Fibroblast of skin of back (primary cell): ENCODE measurements at places on chromosomes 6 and 20.

DNA sequence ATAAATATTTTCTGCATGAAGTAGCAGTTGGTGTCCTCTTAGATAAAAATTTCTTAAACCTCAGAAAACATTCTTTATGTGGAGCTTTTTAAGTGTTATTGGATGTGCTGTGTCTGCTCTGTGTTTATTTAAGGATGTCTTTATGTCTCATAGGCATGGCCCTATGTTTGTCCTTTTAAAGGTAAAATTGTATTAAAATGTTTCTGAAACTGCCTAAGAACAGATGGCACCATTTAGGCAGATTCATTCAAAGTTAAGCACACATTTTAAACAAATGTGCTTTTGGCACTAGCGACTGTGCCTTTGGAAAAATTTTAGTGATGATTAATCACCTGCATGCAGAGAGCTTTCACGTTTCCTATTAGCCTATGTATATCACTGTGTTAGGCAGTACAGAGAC is 125.2 kb downstream of the KIF6 start:
- peak; percentile 92 for DNase-seq

DNA sequence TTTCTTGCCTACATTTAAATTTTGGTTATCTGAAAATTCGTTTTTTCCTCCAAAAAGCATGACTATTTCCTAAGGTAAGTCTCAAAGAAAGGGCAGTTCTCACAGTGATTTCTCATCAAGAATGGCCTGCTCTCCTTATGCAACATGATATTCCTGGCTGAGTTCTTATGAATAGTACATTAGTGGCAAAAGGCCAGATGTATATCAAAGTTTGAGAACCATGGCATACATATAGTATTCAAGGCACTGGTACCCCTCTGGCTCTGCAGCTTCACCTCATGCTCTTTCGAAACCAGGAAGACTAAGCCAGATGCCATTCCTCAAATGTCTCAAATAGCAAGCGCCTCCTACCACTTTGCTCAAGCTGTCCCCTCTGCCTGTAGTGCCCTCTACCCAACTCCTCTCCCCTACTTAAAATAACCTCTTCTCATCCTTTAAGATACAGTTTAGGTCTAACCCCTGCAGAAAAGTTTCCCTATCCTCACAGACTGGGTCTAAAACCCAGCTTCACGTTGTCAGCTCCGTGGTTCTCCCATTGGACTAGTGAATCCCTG is 280.3 kb downstream of the HACE1 start:
- no peak for DNase-seq

- no peak for DNase-seq
Observed at GRCh38 chr6:53869964-53870363, 75.2 kb downstream of the LRRC1 start.

GRCh38 chr6:116424001-116424400 is 37.2 kb upstream of the CALHM6 start:
- DNase-seq = peak; percentile 69

DNA sequence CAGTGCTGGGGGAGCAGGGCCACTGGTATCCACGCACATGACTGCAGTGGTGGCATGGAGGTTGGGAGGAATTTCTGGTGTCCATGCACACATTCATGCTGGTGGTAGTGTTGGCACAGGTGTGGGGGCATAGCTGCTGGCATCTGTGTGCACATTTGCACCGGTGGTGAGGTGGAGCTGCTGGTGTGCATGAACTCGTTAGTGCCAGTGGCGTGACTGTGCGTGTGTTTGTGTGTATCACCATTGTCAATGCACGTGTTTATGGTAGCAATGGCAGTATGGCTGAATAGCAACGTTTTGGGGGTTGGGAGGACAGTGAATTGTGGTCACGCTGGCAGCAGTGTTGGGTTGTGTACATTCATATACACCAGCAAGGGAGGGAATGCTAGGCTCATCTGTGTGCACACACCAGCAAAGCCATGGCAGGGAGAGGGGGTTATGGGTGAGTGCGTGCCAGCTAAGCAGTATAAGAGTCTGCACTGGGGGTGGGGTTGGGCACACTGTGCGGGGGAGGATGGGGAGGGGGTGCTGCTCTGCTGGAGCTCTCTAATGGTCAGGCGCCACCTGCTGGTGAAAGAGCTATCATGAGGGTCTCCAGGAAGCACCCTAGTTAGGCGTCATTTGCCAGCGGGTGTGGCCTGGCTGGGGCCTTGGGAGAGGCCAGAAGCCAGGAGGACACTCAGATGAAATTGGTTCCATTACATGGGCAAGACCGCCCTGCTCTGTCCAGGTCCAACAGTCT is 626.1 kb upstream of the ID4 start:
- DNase-seq = no peak

GRCh38 chr6:125824946-125825771 is 34.4 kb downstream of the NCOA7 start:
- no peak for DNase-seq

DNA sequence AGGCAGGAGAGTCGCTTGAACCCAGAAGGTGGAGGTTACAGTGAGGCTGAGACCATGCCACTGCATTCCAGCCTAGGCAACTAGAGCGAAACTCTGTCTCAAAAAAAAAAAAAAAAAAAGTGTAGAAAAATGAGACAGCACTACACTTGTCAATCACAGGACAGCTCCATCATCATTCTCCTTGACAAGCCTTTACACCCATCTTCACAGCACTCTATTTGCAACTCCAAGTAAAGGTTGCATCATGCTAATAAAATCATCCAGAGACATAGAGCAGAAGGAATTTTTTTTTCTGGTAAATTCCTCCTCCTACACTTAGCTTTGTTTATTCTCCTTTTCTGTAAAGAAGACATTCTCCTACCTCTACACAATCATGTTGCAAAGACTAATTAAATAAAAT is 791.0 kb upstream of the HS3ST5 start:
- no peak for DNase-seq

- peak; percentile 63 for DNase-seq
Observed at GRCh38 chr20:56826705-56827665, 197.9 kb downstream of the TFAP2C start.

GRCh38 chr6:52409499-52409898 is 10.6 kb upstream of the EFHC1 start:
- DNase-seq = no peak

DNA sequence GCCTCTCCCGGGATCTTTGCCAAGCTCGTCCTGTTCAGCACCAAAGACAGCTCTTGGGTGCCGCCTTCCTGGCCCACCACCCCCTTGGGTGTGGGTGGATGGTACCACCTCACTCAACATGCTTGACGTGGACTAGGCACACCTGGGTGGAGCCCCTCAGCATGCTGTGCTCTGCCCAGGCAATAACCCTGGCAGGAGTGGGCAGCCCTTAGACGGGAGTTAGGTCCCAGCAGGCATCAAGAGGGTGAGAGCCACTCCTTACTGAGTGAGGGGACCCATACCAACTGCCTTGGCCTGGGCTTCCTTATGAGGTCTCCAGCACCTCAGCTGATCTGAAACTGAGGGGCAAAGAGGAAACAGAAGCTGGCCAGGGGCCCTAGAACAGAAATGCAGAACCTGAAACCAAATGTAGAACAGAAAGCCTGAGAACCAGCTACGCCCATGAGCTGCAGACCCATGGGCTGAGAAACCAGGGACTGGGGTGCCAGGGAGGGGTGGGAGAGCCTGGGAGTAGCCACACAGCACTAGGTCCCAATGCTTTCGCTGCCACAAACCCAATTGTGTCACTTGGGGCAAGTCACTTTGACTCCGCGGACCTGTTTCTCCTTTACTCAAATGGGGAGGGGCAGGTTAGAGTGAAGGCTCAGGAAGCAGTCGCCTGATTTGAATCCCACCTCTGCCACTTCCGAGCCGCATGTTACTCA is 2.0 kb downstream of the FGD2 start:
- DNase-seq = no peak

GRCh38 chr6:135036731-135037420 is 17.7 kb downstream of the HBS1L start:
- no peak for DNase-seq

GRCh38 chr20:51628533-51629398 is 86.2 kb upstream of the NFATC2 start:
- peak; percentile 70 for DNase-seq

GRCh38 chr6:95784019-95784418 is 206.7 kb downstream of the MANEA start:
- DNase-seq = no peak

DNA sequence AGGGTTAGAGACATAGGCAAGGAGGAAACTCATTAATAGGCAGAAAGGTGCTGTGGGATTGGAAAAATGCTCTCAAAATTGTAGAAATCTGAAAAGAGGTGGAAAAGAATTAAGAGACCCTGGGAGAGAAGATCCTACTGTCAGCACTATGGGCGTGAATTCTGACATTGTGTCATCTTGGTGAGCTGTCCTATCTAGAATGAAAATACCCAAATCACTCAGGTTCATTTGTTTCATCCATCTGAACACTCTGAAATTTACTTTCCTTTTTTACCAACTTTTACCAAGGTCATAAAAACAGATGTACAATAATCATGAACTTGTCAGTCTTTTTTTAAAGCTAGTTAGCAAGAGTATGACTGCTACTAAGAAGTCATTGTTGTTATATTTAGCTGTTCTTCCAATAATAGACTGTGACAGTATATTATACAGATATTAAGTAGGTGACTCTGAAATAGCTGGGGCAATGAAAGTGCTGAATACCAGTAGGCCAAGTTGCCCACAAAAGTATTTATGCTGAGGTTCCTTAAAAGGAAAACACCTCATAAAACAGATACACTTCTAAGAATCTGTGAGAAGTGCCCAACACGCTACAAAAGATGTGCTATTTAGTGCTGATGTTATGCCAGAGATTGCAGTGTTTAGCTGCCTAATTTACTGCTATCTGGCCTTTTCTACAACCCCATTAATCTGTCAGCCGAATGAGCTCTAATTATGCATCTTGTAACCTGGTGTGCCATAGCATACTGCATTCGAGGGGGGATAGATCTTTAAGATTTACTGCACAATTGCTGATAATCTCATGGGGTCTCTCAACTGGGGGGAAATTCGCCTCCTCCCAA is 217.5 kb upstream of the SUPT3H start:
- no peak for DNase-seq

DNA sequence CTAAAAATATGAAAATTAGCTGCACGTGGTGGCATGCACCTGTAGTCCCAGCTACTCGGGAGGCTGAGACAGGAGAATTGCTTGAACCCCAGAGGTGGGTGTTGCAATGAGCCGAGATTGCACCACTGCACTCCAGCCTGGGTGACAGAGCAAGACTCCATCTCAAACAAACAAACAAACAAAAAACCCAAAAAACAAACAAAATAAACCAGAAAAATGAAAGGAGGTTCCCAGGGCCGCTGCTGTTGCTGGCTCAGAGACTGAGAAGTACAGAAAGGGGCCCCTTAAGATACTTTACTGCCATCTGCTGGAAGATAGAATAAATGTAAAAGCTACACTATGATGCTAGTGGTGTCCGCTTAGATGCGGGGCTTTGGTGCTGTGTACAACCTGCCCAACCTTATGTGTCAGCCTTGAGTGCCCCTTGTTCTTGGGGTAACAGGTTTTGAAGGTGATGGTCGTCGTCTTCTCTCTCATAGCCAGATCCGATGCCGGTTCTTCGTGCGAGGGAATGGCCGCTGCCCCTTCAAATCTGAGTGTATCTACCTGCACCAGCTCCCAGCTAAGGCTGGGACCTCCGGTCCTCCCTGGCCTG is 2.8 kb upstream of the FANCE start:
- peak; percentile 69 for DNase-seq

GRCh38 chr6:20427856-20428255 is 26.2 kb downstream of the E2F3 start:
- DNase-seq = no peak

- no peak for DNase-seq
Observed at GRCh38 chr6:110448846-110449540, 27.4 kb downstream of the SLC22A16 start.

DNA sequence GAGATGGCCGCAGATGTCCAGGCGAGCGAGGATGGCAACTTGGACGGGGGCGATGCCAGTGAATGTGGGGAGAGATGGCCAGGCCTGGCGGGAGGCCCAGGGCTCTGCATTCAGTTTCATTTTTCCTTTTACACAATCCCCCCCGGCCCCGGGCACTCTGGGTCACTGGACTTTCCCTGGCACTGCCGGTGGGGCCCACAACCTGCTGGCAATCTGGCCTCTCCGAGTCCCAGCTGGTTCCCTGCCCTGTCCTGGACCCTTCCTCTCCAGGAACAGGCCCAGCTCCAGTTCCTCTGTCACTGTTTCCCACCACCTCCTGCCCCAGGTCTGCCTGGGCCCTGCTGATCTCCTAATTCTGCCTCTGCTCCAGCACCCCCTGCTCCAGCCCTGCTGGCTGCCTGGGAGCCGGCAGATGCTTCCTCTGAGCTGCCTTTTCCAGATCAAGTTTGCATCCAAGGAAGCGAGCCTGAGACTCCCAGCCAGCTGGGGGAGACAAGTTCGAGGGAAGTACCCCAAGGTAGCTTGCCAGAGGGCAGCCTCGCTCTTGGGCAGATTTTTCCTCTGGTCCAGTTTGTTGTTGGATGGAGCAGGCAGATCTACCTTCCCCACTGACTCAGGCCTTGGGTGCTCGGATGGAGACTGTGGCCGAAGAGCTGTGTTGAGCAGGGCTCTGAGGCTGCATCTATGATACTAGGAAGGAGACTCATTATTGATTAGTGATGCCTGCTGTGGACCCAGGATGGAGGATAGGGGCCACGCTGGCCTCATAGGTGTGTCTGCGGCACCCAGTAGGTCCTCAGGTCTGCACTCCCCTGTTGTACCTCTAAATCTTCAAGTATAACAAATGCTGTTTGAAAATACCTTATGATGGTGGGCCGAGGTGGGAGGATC is 83.2 kb downstream of the CEBPB start:
- no peak for DNase-seq

- peak; percentile 79 for DNase-seq
Observed at GRCh38 chr6:71107911-71108420, 151.1 kb upstream of the B3GAT2 start.

DNA sequence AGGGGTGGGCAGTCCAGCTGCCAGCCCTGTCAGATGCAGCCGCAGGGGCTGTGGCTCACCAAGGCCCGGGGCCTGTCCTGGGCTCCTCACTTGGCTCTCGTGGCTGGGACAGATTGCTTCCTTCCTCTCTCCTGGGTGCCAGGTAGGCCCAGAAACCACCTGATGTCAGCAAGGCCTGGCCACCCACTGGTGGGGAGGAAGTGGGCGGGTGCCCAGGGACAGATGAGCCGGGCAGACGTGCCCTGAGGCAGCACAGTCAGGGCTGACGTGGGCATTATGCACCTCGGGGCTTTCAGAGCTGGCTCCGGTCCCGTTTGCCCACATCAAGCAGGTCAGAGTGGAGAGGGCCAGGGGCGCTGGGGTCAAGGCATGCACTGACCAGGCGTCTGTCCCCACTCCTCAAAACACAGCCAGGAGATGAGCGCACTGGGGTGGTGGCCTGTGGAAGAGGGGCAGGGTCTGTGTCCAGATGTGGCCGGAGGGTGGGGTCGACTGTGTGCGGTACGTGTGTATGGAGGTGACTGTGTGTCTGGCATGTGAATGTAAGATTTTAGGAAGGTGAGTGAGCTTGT is 133.2 kb upstream of the PTPN1 start:
- no peak for DNase-seq
